ENCODE measurements at places on chromosomes 5 and 9.

DNA sequence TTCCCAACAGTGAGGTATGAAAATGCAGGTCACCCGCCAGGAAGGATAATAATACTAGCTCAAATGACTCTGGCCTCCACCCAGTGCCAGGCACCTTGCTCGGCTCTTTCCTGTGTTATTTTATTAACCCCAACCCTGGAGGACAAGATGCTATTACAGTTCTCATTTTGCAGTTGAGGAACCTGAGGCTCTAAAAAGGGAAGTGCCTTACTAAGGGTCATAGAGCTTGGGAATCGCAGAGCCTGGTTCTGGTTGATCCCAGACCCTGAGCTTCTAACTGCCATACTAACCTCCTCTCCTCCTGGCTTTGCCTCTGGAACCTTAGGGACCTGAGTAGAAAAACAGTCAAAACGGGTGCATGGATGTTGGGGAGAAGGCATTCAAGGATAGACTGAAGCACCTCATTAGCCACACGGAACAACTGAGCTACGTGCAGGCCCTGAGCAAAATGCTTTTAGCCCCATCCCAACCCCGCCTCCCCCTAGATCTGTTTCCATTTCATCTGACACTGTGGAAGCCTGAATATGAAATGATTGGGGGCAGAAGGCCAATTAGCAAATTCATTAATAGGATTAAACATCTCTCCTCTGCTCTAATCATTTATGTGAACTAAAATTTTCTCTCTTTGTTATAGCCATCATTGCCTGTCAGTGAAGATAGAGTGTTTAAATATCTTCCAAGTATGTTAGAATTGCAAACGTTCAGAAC, 7.9 kb downstream of the KCNIP1 start:
- DNase-seq = no peak

GRCh38 chr9:90807006-90807405, 5.4 kb downstream of the SYK start:
- DNase-seq = no peak

DNA sequence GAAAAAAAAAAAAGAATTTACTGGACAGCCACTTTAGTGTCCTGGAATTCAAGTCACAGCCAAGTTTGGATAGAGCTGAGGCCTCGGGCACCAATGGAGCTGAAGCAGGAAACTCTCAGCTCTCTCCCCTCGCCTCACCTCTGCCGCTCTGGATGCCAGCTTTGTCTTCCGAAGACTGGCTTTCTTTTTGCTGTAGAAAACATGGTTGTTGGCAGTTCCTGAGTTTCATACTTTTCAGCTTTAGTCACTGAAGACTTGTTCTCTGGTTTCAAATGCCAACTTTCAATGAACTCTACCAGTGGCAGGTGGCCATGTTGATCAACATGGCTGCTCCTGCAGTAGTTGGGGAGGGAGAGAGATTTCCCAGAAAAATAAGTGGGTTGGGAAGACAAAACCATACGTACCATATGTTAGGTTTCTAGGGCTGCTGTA, 142.2 kb downstream of the SNX18 start:
- no peak for DNase-seq

DNA sequence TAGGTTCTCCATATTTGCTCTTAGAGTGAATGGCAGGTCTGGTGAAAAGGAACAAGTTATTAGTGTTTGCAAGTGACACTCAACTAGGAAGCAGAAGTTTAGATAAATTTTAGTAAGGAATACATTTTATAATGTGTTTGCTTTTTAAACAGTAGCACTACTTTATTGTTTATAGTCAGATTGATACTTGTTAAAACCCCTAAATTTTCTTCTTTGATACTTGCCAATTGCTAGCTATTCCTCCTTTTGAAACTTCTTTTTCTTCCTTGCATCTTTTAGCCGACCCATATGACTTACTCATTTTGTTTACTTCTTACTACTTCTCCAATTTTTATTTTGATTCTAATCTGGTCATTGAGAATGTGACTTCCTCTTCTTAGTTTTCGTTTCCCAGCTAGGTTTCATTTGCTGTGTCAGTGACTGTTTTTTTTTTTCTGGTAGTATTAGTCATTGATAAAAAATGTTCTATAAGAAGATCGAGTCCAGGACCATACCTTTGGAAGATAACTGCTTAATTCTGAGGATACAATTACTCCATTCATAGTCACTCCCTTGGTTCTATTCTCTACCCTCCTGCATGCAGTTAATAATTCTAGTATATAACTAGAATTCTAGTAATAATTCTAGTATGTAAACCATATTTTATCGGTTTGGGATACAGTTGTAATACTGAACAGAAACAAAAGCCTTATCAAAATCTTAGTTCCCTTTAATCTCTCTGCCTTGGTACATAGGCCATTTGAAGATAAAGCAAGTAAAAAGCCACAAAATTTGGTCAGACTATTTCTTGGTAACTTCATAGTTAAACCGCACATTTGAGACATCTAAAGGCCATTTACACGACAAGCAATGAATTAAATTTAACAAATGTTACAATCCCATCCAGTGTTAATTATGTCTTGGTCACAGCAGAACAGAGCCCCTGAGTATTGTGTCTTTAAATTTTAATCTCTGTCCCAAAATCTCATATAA, 2.8 kb upstream of the RICTOR start:
- DNase-seq = peak; percentile 34

GRCh38 chr5:110414360-110414759, 312.1 kb downstream of the TMEM232 start:
- DNase-seq = peak; percentile 16

- DNase-seq = no peak
These were observed 794.0 kb downstream of the EFNA5 start for GRCh38 chr5:106876665-106877194.

GRCh38 chr5:93018461-93018860, 562.6 kb downstream of the NR2F1-AS1 start:
- no peak for DNase-seq

DNA sequence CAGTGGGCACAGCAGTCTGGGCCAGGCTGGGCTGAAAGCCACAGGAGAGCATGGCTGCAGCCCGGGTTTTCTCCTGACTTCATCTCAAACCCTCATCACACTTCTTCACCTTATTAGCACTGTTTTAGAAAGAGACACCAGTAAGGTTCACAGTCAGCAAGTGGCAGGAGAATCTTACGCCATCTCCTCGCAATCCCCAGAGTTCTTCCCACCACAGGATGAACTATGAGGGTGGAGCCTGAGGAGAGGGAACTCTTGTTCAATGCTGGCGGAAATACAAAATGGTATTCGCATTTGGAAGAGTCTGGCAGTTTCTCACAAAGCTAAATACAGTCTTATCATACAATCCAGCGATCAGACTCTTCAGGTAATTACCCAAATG, 14.7 kb downstream of the BICD2 start:
- no peak for DNase-seq

GRCh38 chr9:138048184-138048583, 170.6 kb downstream of the CACNA1B start:
- no peak for DNase-seq

- DNase-seq = no peak
These were observed 662.8 kb downstream of the PTPRD start for GRCh38 chr9:9949978-9950377.

DNA sequence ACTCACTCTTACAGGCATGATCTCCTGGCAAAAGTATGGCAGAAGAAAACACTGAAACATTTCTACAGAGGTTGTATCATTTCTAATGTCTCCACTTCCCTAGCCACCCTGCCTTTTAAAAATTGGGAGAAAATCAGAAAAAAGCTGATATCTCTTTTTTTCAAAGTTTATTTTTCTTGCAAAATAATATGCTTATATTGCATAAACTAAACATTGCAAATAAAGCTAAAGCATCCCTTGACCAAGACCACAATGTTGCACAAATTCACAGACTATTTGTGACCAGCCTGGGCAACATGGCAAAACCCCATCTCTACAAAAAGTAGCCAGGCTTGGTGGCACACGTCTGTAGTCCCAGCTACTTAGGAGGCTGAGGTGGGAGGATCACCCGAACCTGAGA, 183.3 kb upstream of the ELAVL2 start:
- DNase-seq = no peak

- no peak for DNase-seq
These were observed 25.7 kb downstream of the IPPK start for GRCh38 chr9:92644278-92644677.

GRCh38 chr5:15367489-15367888, 132.5 kb upstream of the FBXL7 start:
- no peak for DNase-seq

GRCh38 chr9:10144355-10144754, 468.4 kb downstream of the PTPRD start:
- no peak for DNase-seq

GRCh38 chr9:99046542-99047071, 58.3 kb upstream of the TGFBR1 start:
- no peak for DNase-seq

DNA sequence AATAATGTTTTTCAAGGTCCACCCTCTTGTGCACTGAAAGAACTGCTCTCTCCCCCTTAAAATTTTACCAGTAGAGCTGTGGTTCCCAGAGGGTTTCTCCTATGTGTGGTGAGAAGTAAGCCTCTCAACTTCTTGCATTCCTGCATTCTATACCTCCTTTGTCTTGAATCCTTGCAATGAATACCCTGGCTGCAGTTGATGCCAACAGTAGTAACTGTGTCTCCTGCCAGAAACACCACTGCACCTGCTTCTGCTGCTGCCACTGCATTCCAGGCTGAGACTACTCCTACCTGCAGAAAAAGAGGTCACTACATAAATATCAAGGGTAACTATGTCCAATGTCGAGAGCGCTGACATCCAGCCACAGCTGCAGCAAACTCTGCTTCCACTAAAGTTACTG, 203.7 kb downstream of the TMEM167A start:
- no peak for DNase-seq

DNA sequence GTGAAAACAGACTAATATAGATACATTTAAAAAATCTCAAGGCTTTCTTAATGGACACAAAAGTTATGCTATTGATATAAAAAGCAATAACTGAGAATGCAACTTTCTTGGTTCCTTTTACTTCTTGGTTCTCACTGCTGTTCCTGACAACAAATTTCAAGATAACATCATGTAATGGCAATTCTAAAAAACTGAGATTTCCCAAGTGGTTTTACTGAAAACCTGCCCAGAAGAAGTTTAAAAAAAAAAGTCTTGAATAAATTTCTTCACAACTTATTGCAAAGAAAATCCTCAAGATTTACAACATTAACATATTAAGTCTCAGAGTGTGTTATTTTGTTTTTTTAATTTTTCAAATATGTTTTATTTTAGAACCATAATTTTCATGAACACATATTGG, 302.8 kb upstream of the COX7C start:
- no peak for DNase-seq

- DNase-seq = peak; percentile 46
These were observed 118.9 kb upstream of the ELL2 start for GRCh38 chr5:96080557-96080956.

- no peak for DNase-seq
These were observed 48.9 kb downstream of the AUH start for GRCh38 chr9:91312717-91313325.

DNA sequence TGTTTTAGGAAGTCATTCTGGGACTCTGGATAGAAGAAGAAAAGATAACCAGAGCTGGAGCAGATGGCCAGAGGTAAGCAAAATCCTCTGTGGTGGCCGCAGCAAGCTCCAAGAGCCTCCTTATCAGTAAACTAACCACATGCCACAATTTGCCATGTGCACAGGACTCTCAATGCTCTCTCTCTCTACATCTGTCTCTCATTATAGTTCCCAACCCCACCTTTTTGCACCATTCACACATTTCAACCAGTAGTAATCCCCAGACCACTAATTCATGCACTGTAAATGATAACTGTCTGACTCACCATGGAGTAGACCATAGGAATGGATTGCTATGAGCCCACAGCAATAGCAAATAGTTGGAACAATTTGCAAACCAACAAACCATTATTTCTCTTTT, 526.1 kb downstream of the TLR4 start:
- no peak for DNase-seq

All from activated CD4-positive, alpha-beta T cell treated with anti-CD3 and anti-CD28 coated beads, Interleukin-2, Interleukin-6, amounts not matched to agents 100 ng/mL and 50 ng/mL, durations not matched to agents 16 hours and 8 hours (primary cell).